ENCODE measurements at places on chromosomes 3 and 15. TPM values are rescaled to one million over a fixed set of nuclear protein-coding genes. Genes with fewer than 3 reads are reported as not detected.

GRCh38 chr15:98731712-98732450 is 83.5 kb downstream of the IGF1R start:
- no peak for DNase-seq

- no peak for DNase-seq
Observed at GRCh38 chr15:73225358-73226015, 143.3 kb downstream of the HCN4 start.

DNA sequence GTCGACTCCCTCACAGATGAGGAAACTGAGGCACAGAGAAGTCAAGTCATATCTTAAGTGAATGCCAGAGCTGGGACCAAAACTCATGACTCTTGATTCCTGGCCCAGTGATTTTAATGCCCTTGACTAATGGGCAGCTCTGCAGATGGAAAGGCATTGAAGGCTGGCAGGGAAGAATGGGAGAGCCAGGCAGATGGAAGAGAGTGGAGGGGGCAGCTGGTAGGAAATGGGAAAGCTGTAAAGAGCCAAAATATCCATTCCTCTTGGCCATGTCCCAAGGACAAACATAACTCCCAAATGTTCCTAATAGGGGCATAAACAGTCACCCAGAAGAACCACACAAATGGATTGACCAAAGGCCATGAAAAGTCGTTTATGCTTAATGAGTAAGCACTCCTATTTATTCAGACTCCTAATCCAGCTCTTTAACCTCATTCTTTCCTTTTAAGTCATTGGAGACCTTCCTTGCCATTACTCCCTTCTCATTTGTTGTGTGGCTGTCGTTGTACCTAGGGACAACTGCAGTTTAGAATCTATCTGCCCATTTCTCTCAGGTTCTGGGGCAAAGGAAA is 330.5 kb upstream of the ROPN1 start:
- DNase-seq = no peak

- no peak for DNase-seq
Observed at GRCh38 chr3:140216249-140216648, 281.3 kb downstream of the CLSTN2 start.

DNA sequence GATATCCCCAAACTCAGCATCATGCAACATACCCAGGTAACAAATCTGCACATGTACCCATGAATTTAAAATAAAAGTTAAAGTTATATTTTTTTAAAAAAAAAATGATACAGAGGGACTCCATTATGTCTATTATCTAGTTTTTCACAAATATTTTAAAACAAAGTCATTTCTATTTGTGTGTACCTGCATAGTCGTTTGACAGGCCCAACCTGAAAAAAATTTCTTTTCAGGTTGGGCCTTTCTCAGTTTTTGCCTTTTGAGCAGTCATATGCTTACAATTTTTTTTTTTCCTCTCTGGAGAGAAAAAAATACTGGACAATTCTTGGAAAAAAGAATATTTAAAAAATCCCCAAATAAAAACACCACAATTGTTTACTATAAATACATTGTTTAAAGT is 459.5 kb downstream of the FOXP1 start:
- no peak for DNase-seq

- DNase-seq = no peak
Observed at GRCh38 chr15:88975891-88976290, 62.7 kb upstream of the MFGE8 start.

DNA sequence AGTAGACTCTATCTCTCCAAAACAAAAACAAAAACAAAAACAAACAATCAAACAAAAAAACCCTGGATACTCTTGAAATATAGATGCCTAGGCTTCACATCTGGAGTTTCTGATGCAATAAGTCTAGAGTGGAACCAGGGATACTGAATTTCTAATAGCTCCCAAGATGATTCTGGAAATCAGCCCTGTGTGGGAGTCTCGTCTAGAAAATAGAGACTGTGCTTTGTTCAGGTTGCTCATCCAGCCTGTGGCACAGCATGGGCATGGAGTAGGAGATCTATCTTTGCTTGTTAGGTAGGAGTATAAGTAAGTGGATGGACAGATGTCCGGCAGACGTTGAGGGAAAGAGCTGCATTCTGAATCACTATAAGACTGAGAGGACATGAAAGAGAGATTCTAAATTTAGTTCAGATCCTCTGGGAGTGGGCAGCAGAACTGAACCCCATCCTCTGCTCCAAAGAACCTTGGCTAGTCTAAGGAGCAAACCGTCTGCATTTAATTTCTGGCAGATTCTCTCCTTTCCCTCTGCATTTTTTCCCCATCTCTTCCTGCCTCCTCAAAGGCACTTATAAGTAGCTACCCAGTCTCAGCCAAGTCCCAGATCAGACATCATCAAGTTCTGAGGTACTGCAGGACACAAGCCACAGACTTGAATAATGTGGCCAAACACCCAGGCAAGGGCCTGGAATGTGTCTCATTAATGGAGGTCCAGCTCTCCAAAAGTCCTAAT is 92.6 kb upstream of the STRIT1 start:
- DNase-seq = no peak

GRCh38 chr3:169028716-169029115 is 634.8 kb downstream of the MECOM start:
- DNase-seq = no peak

DNA sequence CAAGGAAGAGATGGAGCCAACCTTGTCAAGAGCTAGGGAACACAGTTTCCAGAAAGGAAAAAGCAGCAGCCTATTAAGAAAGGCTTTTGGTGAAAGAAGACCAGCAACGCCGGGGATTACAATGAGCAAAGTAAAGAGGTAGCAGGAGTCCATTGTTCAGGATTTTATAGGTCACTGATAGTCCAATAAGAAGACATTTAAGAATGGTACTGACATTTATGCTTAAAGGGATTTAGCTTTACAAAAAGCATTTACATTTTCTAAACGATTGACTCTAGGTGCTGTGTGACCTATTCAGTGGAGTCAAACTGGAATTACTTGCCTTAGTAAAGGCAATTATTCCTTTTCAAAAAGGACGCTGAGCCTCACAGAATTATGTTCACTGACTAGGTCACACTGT is 40.8 kb downstream of the CSNK1G1 start:
- DNase-seq = no peak

DNA sequence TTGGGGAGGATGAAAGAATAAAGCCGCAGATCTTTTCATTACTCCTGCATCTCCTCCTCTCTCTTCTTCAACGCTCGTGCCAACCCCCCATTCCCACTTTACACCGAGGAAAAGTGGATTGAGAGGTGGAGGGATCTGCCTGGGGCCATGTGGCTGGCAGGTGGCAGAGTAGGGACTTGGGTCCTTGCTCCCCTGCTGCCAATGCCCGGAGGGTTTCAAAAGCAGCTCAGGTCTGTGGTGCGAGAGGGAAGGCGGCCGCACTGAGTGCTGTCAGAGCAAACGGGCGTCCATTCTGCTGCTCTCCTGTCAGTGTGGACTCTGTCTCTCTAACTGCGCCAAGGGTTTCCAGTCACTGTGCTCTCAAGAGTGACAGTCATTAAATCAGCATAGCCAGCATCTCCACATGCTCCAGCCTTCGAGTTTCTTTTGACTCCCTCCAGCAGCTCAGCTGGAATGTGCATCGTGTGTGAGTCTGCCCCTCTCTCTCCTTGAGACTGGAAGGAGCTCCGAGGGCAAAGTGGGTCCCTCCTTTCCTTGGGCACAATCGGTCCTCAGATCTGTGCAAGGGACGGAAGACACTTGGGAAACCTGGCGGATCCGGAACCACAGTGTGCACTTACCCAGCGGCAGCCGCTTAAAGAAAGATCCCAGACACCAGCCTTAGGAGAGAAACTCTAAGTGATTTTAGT is 68.6 kb downstream of the VGLL4 start:
- no peak for DNase-seq

- no peak for DNase-seq
Observed at GRCh38 chr3:25679166-25679565, 14.5 kb upstream of the TOP2B start.

GRCh38 chr3:30605005-30605404 is 1.4 kb upstream of the TGFBR2 start:
- DNase-seq = no peak

Gene NTRK3
- 5.6 TPM for polyA plus RNA-seq

Gene GP9
- polyA plus RNA-seq = not detected

Gene CACNA1D
- 1.3 TPM for polyA plus RNA-seq

Gene SOX14
- polyA plus RNA-seq = not detected

Data from muscle of back (tissue), 13 donors.